ENCODE measurements at places on chromosomes 1 and 21. TPM values are rescaled to one million over a fixed set of nuclear protein-coding genes. Genes with fewer than 3 reads are reported as not detected.

- no peak for DNase-seq
These were observed 7.0 kb downstream of the SIPA1L2 start for GRCh38 chr1:232622981-232623380.

DNA sequence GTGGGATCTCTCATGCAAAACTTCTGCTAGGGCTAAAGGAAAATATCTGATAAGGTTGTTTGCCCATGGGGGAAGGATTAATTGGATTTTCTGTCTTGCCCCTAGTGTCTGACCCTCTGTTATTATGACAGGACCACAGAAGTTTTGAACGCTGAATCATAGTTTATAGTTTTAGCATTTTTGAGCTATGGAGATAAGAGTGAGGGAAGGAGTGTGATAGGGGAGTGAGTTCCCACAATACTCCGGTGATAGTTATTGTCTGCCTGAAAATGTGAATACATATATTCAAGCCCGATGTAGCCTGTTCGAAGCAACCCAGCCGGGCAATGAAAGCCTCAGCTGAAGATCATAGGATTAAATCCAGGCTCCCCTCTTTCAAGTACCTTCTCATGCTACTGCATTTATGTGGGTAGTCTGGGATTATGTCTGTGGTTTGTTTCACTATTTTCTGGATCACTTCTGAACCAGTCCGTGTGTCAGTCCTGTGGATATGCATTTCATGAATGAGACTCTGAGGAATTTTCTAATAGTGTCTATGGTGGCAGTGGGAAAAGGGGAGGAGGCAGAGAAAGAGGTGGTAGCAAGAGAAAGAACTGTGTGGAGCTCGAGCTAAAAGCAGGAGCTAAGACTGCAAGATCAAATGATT, 258.7 kb downstream of the DISC1 start:
- DNase-seq, result peak; percentile 88

DNA sequence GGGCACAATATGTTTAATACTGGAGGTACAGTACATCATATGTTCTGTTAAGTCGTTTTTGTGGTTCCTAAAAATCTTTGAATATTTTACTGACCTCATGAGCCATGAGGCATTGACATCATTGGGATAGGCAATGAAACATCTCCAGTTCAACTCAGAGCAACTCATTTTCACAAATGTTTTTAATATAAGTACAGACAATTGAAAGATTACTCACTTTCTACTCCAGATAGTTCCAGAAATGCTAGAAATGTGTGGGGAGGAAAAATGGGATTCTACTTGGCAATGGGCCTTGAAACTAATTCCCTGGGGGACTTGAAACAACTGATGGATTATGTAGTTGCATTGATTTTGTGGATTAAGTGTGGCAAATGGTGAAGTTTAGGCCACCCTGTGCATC, 7.2 kb upstream of the C8B start:
- DNase-seq, result no peak

Gene NTNG1
- total RNA-seq, result 2.9 TPM

Gene COL11A1
- 19.6 TPM for total RNA-seq

All from fibroblast of villous mesenchyme (primary cell).